Islet precursor cell (in vitro differentiated cells): ENCODE measurements at places on chromosomes 7 and 10.
A peak's percentile ranks its signal among the peaks of the same experiment; 100 is the strongest.

DNA sequence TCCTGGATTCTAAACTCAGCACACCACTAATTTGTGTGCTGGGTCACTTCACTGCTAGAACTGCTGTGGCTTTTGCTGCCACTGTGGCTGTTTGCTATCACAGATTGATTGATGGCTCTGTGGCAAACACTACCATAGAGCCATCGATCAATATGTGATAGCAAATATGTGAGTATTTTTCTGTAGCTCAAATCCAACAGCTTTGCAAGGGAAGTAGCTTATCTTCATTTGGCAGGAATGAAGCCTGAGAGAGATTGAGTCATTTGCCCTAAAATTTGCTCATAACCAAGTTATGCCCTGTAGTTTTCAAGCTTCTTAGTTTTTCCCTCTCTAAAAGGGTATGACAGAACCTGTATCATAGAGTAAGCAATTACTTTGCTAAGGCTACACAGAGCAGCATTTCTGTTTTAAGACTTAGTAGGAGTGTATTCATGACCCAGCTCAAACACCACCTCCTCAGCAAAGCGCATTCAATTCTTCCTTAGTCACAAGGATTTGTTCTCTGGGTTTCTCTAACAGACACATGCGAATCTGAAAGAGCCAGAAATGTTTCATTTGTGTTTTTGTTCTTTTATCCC, 43.1 kb downstream of the MINPP1 start:
- DNase-seq = no peak

DNA sequence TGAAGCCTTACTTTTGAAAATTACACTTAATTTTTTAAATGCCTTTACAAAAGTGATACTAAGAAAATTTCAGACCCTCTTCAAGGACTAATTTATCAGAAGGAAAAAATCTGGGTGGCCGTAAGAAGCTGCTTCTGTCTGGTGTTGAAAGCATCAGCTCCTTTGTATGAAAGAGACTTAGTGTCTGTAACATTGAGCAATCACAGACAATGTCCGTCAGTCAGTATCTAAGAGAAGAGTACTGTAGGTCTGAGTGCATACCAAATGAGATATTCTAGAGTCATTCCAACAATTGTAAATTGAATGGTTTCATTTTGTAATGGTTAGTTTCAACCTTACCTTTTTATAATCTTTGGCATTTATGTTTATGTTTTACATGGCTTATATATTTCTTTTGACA, 11.1 kb upstream of the MDFIC start:
- DNase-seq = no peak

- DNase-seq = peak; percentile 24
These were observed 507.4 kb upstream of the PODXL start for GRCh38 chr7:132063800-132064199.

DNA sequence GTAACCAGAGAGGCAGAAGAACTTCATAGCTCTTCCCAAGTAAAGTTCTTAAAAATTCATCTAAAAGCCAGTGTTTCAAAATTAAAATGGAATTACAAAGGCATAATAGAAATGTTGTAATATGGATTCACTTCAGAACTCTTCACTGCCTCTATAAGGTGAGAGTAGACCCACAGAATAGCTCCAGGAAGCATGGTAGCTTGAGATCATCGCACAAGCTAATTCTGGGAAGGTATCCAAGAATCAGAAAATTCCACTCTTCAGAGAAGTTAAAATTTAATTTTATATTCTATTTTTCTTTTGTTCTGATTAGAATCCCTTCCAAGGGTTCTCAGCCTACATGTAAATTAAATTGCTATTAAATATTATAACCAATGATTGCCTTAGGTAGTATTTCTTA, 1.5 kb upstream of the DHX32 start:
- no peak for DNase-seq

DNA sequence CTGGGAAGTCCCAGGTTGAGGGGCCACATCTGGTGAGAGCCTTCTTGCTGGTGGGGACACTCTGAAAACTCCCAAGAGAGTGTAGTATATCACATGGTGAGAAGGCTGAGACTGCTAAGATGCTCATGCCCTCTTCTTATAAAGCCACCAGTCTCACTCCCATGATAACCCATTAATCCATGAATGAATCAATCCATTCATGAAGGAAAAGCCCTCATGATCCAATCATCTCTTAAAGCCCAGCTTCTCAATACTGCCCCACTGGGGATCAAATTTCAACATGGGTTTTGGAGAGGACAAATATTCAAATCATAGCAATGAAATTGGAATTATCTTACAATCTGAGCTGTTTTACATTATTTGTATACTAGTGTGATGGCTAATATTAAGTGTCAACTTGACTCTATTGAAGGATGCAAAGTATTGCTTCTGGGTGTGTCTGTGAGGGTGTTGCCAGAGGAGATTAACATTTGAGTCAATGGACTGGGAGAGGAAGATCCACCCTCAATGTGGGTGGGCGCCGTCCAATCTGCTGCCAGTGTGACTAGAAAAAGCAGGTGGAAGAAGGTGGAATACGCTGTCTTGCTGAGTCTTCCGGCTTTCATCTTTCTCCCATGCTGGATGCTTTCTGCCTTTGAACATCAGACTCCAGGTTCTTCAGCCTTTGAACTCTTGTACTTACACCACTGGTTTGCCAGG, 14.3 kb upstream of the UBE2D1 start:
- DNase-seq = no peak

GRCh38 chr7:7773334-7774309, 55.2 kb upstream of the RPA3 start:
- no peak for DNase-seq

- no peak for DNase-seq
These were observed 45.7 kb downstream of the COPG2 start for GRCh38 chr7:130622866-130623265.
